Stimulated activated CD8-positive, alpha-beta memory T cell treated with anti-CD3 and anti-CD28 coated beads, Interleukin-7, amount 100 ng/mL, for 1 hour (primary cell): ENCODE measurements at places on chromosomes 6 and 20.

GRCh38 chr20:45911486-45912343, at the start of gene PLTP:
TSS of gene PLTP (minus strand) at chr20:45912155. CDS start at chr20:45911452, 703 bp downstream.
- no peak for DNase-seq

DNA sequence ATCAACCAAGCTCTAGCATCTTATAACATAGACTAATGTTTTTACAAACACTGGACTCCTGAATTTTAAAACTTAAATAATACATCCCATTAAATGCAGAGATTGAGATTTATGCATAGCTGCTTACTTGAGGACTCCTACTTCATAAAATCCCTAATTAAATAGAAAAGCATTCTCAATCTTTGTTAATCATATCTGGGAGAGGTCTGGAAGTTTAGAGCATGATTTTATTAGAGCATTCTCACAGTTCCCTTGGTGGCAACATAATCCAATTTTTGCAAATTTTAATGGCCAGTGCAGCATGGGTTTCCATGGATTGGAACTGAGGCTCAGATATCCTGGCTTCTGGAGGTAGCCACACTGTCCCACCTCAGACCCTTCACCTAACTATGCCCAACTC, 19.5 kb downstream of the BTBD3 start:
- no peak for DNase-seq

DNA sequence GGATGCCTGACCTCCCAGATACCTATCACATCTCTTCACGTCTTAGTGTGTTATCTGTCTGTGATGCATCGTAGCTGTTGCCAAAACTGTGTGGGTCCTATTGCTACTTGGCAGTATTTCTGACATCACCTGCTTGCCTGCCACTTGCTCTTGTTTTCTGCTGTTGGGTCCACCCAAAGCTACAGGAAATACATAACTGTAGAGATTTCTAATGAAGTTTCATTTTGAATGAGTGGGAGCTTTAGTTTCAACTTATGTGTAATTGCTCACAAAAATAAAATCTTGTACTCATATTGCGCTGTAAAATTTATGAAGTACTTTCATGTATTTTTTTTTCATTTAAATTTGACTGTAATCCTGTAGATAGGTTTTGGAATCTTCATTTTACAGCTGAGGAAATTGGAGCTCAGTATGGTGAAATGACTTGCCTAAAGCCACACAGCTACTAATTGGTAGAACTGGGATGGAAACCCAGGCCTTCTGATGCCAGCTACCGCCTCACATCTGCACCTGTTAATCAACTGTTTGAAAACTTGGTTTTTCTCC, 113.6 kb upstream of the MAN1A1 start:
- DNase-seq: no peak

GRCh38 chr6:27994616-27995015, 37.6 kb downstream of the OR2B6 start:
- no peak for DNase-seq

- DNase-seq: no peak
Measured at GRCh38 chr6:99790679-99791078, 184.0 kb downstream of the PRDM13 start.

- DNase-seq: no peak
Measured at GRCh38 chr6:25660512-25660911, 8.5 kb downstream of the SCGN start.

DNA sequence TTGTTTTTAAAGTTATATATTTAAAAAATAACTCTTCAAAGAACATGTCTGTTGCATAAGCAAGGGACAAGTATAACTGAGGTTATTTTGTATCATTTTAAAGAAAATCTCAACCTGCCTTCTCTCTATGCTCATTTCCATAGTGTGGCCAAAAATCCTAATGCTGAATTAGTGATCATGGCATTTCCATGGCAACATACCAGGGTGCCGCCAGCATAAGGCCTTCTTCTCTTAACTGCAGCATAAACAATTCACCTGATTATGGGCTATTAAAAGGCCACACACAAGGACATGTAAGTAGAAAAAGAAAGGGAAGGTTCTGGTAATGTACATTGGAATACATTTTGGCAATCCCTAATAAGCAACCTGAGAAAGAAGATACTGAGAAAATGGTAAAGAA, 95.1 kb upstream of the RNF217 start:
- no peak for DNase-seq

- DNase-seq: no peak
Measured at GRCh38 chr6:105607636-105608621, 205.0 kb upstream of the PREP start.

GRCh38 chr6:154370545-154370944, 13.9 kb upstream of the IPCEF1 start:
- DNase-seq: no peak

GRCh38 chr6:12383448-12383847, 93.3 kb downstream of the EDN1 start:
- no peak for DNase-seq

DNA sequence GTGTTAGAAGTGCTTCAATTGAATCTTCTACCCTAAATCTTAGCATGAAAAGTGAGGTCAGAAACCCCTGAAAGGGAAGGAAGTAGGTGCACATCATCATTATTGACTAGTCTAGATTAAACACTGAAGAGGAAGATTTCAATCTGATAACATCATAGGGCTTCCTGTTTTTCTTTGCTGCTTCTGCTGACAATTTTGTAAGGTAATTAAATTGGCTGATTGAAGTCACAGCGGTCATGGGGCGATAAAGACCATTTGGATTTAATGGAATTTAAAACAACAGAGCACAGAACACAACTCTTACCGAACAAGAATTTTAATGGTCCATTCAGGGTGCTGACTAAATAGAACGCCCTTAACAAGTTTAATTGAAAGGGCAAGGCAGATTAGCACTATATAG, 11.3 kb downstream of the GRIK2 start:
- DNase-seq: no peak

DNA sequence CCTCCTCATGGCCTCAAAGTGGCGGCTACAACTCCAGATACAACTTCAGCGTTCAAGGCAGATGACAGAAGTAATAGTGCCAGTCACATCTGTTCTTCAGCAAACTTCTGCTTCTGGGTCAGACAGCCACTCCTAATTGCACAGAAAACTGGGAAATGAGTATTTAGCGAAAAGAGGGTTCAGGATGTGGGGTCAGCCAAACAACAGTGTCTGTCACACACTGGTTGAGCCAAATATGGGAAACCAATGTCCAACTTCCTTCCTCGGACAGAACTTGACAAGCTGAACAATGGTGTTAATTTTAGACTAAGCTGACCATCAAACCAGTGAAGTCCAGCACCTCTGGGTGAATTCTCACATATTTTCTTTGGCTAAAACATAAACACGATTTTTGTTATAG, 22.1 kb downstream of the NUDT3 start:
- no peak for DNase-seq

DNA sequence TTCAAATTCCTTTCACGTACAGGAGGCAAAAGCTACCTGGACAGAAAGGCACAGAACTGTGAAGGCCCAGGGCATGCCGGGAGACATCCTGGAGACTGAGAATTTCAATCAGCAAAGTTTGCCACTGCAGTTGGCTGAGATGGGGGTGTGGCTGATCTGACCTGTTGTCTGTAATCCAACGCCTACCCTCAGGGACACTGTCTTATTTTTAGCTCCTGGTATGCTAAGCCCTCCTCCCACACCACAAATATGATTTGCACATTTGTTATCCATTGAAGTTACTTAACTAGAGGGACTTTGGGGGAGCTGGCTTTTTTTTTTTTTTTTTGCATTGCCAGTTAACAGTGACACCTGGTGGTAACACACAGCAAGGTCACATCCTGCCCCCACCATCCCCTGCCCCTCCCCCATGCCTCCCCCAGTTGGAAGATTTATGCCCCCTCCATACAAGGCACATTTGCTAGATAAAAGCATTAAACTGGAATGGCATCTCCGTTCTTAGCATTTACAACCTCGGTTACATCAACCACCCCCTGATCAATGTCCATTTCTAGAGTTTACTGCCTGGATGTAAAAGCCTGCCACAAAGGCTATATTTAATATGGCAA, 40.4 kb downstream of the TTI1 start:
- no peak for DNase-seq

DNA sequence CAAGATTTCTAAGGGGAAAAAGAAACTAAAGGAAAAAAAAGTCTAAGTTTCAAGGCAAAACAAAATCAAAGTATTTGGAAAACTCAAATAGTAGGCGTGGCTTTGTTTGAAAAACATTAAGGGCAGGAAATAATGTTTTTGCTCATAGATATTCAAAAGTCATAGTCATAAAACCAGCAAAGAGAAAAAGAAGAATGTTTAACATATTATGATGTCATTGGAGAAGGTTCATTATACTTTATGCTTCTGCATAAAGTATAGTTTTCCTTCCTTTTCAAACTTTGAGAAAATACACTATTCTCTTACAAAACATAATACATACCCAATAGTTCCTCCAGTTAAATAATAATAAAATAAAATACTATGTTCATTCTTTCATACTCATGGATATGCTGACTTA, 13.7 kb downstream of the USP49 start:
- DNase-seq: no peak

GRCh38 chr6:79066828-79067227, 11.2 kb downstream of the PHIP start:
- no peak for DNase-seq

DNA sequence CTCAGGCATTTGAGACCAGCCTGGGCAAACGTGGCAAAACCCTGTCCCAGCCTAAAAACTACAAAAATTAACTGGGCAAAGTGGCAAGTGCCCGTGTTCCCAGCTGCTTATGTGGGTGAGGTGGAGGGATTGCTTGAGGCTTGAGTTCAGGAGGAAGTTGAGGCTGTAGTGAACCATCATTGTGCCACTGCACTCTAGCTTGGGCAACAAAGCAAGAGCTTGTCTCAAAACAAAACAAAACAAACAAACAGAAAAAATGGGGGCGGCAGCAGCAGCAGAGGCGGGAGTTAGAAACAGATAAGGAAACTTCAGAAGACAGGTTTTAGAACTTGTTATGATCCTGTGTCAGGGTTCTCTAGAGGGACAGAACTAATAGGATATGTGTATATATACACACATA, 49.0 kb downstream of the SCAF8 start:
- no peak for DNase-seq

DNA sequence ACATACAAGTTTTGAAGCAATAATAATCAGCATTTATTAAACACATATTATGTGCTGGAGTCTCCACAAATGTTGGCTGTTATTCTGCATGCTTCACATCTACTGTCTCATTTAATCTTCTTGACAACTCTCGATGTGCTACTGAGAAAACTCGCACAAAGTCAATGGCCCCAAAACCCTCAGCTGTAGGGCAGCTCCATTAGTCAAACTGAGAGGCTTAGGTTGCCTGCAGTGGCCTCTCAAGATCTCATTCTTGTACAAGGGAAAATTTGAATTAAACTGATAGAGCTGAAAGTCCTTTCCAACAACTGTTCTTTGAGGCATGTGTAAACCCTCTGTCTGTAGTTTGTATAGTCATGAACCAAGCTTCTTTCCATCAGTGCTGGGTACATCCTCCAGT, 49.8 kb downstream of the MBOAT1 start:
- no peak for DNase-seq
